SW 1271 (cell line): ENCODE measurements at places on chromosomes 6 and 20.

DNA sequence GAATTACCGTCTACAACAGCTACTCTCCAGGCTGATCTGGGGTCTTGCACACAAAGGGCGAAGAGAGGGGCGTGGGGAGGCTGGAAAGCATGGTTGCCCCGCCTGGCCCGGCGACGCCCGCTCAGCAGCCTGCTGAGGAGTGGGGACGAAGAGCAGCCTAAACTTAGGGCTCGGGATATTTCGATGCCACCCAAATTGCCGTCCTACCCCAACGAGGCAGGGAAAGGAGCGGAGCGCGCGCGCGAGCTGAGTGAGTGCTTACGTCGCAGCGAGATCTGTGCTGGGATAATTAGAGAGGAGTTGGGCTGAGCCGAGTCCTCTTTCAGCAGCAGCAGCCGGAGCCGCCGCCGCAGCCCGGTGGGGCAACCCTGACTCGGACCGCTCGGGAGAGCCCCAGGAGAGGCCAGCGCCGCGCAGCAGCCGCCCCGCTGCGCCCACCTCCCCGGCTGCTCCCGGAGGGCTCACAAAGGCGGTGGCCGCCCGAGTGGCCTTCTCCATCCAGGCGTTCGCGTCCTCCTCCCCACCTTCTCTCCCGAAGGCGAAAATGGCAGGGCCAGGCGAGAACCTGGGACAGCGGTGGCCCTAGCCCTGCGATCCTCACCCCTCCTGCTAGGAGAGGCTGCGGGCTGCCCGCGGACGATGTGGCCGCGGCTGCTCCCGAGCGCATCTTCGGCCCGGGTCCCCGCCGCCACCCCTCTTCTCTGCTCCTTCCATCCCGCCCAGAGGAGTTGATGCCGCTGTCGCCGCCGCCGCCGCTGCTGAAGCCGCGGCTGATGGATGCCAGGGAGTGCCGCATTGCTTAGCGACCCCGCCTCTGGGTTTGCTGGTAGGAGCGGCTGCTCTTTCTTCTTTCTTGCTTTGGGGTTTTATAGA is at the start of gene CLVS2:
Gene CLVS2, plus strand, starts transcription at position 315 of the 873 bp plus-strand sequence. CDS start 1,543 bp downstream, outside the sequence.
- no peak for DNase-seq

DNA sequence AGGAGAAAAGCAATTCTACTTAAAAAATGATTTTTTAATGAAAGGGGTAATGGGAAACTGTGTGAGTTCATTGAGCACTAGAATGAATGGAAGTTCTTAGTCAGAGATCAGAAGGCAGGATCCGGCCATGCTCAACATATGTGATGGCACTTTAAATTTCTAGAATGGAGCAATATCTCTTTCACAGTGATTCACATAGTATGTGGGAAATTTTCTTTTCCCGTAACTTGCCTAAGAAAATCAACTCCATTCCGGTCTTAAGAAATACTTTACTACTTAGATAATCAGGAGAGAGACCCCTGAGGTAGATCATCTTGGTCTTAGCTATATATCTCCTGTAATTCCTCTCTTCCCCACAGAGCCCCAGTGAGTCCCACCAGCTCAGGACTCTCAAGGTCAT is 131.8 kb downstream of the SCML4 start:
- no peak for DNase-seq

- DNase-seq, result no peak
These were observed 25.3 kb upstream of the CHD6 start for GRCh38 chr20:41643504-41643938.

- DNase-seq, result no peak
These were observed 58.1 kb downstream of the FOXC1 start for GRCh38 chr6:1667805-1668175.

GRCh38 chr20:3819411-3820047 is 818 bp upstream of the AP5S1 start:
- DNase-seq, result no peak

GRCh38 chr6:128259730-128260685 is 260.4 kb downstream of the PTPRK start:
- no peak for DNase-seq

GRCh38 chr6:11639376-11640235 is 102.1 kb downstream of the TMEM170B start:
- no peak for DNase-seq

DNA sequence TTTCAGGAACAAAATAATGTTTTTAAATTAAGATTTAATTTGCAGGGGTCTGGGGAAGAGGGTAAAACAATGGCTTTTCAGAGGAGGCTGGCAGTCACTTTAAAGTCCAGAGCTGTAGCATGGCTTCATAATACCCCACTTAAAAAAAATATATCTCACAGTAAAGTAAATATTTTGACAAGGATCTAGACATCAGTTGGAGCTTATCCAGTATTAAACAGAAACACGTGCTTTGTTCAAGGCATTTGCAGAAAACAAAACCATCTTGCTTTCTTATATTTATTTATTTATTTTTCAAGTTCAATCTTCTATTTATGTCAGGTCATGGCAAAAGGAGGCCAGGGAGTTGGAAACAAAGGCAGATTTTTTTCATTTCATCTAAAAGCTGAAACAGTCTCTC is 53.3 kb upstream of the PRL start:
- no peak for DNase-seq

- DNase-seq, result no peak
These were observed 8.6 kb upstream of the MAP1LC3A start for GRCh38 chr20:34549929-34550305.

DNA sequence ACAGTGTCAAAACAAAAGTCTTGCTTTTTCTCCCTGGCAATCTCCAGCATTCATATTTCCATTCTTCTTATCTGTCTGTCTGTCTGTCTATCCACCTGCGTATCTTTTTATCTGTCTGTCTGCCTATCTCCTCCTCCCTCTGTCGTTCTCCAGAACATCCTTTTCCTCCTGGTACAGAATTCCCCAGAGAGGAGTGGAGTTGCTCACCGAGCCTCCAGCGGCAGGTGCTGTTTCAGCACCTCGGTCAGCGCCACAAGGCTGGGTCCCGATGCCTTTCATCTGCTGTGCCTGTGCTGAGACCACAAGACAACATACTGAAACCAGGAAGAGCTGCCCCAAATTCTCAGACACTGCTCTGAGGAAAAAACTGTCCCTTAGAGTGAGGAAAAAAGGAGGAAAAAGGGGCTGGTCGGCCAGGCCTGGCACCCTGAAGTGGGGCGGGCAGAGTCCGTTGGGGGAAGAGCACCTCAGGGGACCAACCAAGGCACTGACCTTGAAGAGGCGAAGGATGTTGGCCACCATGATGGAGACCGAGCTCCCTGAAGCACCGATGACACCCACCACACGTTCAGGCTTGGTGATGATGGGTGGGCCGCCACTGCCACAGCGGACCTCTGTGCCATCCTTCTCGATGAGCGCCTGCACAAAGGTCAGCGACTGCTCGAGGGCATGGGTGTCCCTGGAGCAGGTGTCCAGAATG is 13.3 kb downstream of the GRM4 start:
- DNase-seq, result no peak

- no peak for DNase-seq
These were observed 98.6 kb upstream of the RNF24 start for GRCh38 chr20:4113615-4114603.

GRCh38 chr20:34240121-34240520 is 1.1 kb upstream of the ASIP start:
- no peak for DNase-seq

DNA sequence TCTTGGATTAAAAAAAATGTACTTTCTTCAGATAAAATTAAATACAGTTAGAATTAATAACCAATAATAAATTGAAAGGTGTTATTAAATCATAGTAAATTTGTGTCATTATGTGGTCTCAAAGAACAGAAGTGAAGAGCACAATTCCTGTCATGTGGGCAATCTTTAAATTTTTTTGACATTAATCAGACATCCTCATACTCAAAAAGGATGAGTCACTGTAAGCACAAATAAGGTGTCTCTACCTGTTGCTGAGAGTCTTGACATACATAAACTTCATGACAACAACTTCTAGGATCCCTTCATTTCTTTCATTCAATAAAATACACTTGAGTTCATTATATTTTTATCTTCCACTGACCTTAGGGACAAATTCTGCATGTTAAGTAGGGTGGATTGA is 76.1 kb downstream of the SLC22A3 start:
- DNase-seq, result no peak

DNA sequence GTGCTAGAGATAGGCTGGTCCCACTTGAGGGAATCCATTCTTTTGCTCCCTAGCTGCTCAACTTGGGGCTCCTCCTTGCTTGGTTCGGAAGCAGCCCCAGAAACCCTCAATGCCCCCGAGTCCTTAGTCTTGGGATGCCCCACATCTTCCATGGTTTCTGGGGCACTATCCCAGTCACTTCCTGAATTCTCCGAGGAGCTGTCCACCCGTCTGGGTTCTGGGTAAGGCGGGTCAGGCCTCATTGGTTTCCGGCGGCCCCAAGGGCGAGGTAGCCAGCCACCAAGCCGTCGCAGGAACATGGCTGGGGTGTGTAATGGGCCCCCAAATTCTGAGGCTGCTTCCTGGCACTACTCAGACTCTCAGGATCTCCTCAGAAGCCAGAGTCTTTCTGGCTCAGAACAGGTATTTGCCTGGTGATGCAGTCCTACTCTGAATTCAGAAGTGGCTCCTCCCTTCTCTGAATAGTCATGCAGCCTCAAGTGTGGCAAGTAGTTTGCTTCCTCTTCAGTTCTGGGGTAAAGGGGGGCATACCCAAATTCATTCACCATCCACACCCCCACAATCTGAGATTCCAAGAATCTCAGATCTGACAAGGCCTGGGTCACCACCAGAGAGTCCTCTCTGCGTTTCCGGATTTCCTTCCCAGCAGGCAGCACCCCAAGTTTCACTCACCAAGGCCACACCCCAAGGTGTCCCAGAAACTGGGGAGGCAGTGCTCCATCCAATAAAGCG is 763 bp downstream of the C6orf47 start:
- DNase-seq, result no peak

GRCh38 chr20:49749625-49750024 is 35.9 kb upstream of the B4GALT5 start:
- DNase-seq, result no peak

- no peak for DNase-seq
These were observed 114.3 kb upstream of the ZFP64 start for GRCh38 chr20:52305858-52306257.

GRCh38 chr6:34302929-34303328 is 54.1 kb upstream of the SMIM29 start:
- no peak for DNase-seq

- DNase-seq, result no peak
These were observed 27.1 kb downstream of the TBPL1 start for GRCh38 chr6:133980168-133980567.

DNA sequence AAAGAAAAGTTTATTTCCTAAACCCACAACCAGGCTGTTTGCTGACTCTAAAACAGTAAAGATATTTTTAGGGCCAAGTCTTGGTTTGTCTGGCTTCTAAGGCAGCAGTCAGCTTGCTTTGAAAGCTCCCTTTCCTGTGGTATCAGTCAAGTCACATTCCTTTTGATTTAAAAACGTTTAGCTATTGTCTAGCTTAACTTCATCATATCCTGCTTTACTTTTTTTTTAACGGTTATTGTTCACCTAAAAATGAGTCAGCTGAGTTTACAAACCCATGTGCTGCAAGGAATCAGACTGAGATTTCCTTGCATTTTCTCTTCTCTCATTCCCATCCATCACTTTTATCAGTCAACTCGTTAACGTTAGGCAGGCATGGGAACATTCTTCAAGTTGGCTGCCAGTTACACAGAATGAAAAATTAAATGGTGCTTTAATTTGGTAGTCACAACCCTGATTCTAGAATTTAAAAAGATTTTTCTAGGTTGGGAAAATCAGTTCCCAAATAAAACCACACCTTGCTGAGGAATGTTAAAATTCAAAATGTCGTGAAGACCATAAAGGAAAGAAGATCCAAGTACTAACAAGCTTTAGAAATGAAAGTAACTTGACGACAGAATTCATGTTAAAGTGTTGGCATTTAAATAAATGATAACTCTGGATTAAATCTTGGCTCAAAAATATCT is 45.9 kb downstream of the ELOVL5 start:
- peak; percentile 86 for DNase-seq

- no peak for DNase-seq
These were observed 194.2 kb upstream of the PHACTR1 start for GRCh38 chr6:12522347-12522746.

- DNase-seq, result no peak
These were observed 15.9 kb upstream of the GGTLC1 start for GRCh38 chr20:24004471-24004870.

GRCh38 chr6:79630883-79631692 is at the start of gene SH3BGRL2:
SH3BGRL2 (plus strand) TSS chr6:79631329; CDS start chr6:79631462, 133 bp downstream.
- peak; percentile 42 for DNase-seq

DNA sequence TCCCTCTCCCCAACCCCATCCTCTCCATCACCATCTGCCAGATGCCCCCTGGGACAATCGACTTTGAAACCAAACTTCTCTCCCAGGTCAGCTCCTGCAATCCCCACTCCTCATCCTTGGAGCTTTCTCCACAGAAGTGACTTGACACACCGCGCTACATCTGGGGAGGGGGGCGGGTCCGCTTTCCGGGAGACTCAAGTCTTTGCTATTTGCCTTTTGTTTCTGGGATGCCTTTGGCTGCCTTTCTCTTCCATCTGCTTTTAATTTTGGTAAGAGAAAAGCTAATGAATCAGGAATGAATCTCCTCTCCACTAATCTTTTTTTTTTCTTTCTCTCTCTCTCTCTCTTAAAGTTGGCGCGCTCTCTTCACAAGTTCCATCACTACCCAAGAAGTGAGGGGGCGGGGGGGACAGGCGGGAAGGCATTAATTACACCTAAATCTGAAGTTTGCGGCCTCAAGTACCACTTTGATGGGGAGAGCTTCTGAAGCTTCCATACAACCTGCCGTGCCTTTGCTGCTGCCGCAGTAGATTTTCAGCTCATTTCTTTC is 664 bp upstream of the TPBG start:
- no peak for DNase-seq

DNA sequence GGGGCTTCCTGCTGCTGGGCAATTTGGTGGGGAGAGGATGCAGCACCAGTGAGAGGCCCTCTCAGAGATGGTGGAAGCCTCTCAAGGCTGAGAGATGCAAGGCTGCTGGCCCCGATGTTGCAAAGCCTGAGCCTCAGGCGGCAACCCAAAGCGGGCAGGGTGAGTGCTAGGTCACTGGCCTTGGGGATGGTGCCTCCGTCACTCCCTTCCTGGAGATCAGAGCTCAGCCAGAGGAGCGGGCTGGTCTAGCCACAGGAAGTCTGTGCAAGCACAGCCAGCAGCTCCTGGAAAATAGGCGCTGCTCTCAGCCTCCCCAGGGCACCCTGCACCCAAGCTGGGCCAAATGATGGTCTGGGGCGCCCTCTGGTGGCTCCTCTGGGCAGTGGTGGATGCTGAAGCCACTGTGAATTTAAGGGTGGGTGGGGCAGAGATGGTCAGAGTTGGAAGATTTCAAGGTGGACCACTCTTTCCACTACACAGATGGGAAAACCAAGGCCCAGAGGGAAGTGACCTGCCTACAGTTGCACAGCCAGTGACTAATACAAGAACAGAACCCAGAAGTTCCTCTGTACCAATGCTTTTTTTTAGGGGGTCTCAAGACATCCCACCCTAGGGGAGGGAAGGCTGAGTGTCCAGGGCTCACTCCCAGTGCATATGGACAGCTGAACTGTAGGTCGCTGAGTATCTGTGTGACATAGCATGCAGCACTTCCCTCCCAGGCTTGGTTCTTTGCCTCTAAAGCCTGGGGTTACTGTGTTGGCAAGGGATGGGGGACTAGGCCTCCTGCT is 20.8 kb downstream of the C20orf203 start:
- peak; percentile 81 for DNase-seq
